ENCODE measurements at places on chromosomes 4 and X. TPM values are rescaled to one million over a fixed set of nuclear protein-coding genes. Genes with fewer than 3 reads are reported as not detected.

RTL9 gene
- 0.39 TPM for total RNA-seq

MMAA gene
- 10.4 TPM for total RNA-seq

DNA sequence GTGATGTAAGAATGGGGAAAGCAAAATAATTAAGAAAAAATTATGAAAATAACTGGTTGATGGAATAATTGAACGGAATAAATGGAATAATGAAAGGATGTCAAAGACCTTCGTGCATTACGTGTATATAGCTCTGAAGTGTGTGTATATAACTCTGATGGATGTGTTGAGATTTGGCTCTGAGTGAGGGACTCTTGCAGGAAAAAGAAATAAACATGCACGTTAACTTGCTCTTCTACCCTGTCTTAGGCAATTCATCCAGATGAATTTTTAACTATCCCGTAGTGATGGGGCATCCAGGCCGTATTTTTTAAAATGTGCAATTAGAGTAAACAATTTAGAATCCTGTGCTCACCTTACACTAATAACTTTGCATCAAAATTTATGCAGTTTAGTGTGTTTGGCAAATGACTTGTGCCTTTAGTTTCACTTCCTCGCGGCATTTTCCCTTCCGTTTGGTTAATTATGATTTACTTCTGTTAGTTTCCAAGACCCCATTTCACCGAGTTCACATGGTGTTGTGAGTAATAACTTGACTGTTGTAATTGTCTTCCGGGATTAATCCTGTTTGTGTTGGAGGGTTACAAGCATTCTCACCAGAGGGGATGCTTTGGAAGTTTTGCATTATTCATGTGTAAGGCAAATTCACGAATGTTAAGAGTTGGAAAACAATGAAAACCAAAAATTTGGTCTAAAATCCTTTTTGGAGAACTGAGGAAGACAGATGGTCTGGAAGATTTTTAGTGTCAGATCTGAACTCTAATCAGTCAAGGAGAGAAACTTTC lies 256.5 kb upstream of the FAT1 start:
- H3K4me1 ChIP-seq = peaks cover 18% of the 10 kb centered on the region
- peaks cover 6% of the 10 kb centered on the region for H3K27me3 ChIP-seq
- DNase-seq = no peak

TEX13C gene
- total RNA-seq = not detected

GRCh38 chrX:138914767-138915166 lies 203.2 kb upstream of the FGF13 start:
- no peak overlapping the region for H3K4me3 ChIP-seq
- DNase-seq = no peak
- H3K27me3 ChIP-seq = no peaks in the 10 kb centered on the region

REELD1 gene
- 0.12 TPM for total RNA-seq

- H3K27ac ChIP-seq = no peak overlapping the region
- H3K36me3 ChIP-seq = no peaks in the 10 kb centered on the region
- no peaks in the 10 kb centered on the region for H3K27me3 ChIP-seq
- DNase-seq = no peak
- H3K4me3 ChIP-seq = no peak overlapping the region
Observed at GRCh38 chr4:15425520-15425919, 2.3 kb upstream of the C1QTNF7 start.

RNF175 gene
- 11.3 TPM for total RNA-seq

DNA sequence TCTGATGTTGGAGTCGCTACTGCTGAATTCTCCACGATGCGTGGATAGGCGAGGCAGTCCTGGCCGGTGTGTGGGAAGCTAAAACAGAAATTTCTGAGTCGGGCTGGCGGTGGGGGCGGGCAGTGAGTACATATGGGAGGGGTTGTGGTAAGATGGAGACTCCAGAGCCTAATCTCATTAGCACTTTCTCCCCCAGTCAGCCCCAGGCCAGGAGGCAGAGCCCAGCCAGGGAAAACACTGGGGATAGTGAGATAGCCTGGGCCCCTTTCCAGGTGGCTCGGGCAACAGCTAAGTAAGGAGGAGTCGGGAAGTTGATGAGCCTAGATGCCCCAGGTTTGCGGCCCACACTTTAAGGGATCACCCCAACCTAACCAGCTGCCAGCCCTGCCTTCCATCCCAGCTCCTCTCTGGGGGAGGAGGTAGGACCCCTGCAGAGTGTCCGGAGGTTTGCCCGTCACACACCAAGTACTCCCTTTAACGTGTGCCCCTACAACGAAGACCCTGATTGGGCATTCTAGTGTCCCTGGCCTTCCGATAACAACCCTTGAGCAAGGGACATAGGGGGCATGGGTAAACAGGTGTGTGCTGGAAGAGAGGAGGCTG lies 2.4 kb upstream of the LOC101059915 start:
- no peaks in the 10 kb centered on the region for H3K4me1 ChIP-seq
- no peak overlapping the region for H3K4me3 ChIP-seq
- H3K27ac ChIP-seq = no peak overlapping the region
- no peaks in the 10 kb centered on the region for H3K27me3 ChIP-seq

GRCh38 chr4:9964879-9965278 lies 56.4 kb downstream of the SLC2A9 start:
- H3K27me3 ChIP-seq = peaks cover 8% of the 10 kb centered on the region
- H3K36me3 ChIP-seq = no peaks in the 10 kb centered on the region
- DNase-seq = no peak

DNA sequence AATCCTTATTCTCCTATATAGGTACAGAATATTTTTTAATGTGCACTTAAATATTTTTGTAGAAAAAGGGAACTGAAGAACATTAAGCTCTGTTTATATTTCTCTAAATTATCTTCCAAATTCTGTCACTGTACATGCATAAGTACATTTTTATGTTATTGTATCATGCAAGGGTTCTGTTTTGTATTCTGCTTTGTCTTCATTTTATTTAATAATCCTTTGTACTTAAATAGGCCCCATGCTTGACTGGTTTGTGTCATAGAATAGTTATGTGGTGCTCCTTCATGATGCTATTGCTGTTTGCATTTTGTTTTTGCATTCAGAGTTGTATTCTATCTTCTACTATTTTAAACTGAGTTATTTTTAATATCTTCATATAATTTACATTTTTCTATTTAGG lies 111.9 kb upstream of the EDNRA start:
- no peak overlapping the region for H3K27ac ChIP-seq
- no peaks in the 10 kb centered on the region for H3K27me3 ChIP-seq
- no peak for DNase-seq
- H3K4me3 ChIP-seq = no peak overlapping the region

- no peaks in the 10 kb centered on the region for H3K27me3 ChIP-seq
- H3K27ac ChIP-seq = peak overlapping the region; percentile 1
- peaks cover 21% of the 10 kb centered on the region for H3K4me1 ChIP-seq
- H3K36me3 ChIP-seq = peaks cover 4% of the 10 kb centered on the region
- H3K4me3 ChIP-seq = no peak overlapping the region
- DNase-seq = no peak
Observed at GRCh38 chr4:113635739-113636437, 125.7 kb downstream of the CAMK2D start.

GRCh38 chrX:110180928-110181310 lies 137.0 kb downstream of the AMMECR1 start:
- H3K4me3 ChIP-seq = peak overlapping the region; percentile 55
- H3K4me1 ChIP-seq = peaks cover 23% of the 10 kb centered on the region
- H3K27ac ChIP-seq = peak overlapping the region; percentile 91
- H3K36me3 ChIP-seq = peaks cover 33% of the 10 kb centered on the region
- DNase-seq = no peak
- no peaks in the 10 kb centered on the region for H3K27me3 ChIP-seq

GRCh38 chrX:5640071-5640470 lies 588.6 kb downstream of the NLGN4X start:
- H3K4me1 ChIP-seq = no peaks in the 10 kb centered on the region
- no peak overlapping the region for H3K4me3 ChIP-seq
- H3K36me3 ChIP-seq = no peaks in the 10 kb centered on the region
- no peak overlapping the region for H3K27ac ChIP-seq
- no peak for DNase-seq
- H3K27me3 ChIP-seq = no peaks in the 10 kb centered on the region

MAGT1 gene
- total RNA-seq = 59.5 TPM

DNA sequence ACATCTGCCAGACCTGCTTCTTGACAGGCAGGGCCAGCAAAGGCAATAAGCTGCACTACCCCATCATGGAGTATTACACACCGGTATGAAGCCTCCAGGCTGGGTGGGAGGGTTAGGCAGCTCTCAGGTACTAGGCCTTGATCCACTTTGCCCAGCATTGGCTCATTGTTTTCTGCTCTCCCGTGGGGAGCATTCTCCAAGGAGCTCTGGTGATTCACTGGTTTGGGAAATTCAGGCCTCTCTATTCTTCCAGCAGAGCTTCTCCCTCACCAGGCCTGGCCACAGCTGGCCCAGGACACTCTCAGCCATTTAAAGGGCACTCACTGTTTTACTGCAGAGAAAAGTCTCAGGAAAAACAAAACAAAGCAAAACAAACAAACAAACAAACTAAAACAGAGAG lies 33.0 kb downstream of the DRP2 start:
- no peak for DNase-seq
- no peaks in the 10 kb centered on the region for H3K27me3 ChIP-seq
- no peak overlapping the region for H3K4me3 ChIP-seq
- H3K27ac ChIP-seq = no peak overlapping the region

DNA sequence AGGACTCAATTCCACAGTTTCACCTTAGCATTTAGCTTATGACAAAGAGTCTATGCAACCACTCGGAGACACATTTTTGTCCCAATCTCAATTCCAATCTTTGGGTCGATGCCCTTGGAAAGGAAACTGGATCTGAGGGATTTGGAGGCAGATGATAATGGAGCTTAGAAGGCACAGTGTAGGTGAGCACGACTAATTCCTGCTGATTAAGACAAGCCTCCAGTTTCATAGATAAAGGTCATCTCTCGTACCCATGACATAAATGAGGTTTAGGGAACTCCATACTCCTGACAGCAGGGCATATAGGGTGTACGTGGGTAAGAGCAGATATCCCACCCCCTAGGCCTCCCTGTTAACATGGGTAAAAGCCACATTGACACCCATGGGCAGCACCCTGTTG lies 24.4 kb upstream of the ZNF718 start:
- no peak overlapping the region for H3K4me3 ChIP-seq
- no peak overlapping the region for H3K27ac ChIP-seq
- H3K27me3 ChIP-seq = no peaks in the 10 kb centered on the region
- no peaks in the 10 kb centered on the region for H3K36me3 ChIP-seq
- no peaks in the 10 kb centered on the region for H3K4me1 ChIP-seq
- DNase-seq = no peak

DNA sequence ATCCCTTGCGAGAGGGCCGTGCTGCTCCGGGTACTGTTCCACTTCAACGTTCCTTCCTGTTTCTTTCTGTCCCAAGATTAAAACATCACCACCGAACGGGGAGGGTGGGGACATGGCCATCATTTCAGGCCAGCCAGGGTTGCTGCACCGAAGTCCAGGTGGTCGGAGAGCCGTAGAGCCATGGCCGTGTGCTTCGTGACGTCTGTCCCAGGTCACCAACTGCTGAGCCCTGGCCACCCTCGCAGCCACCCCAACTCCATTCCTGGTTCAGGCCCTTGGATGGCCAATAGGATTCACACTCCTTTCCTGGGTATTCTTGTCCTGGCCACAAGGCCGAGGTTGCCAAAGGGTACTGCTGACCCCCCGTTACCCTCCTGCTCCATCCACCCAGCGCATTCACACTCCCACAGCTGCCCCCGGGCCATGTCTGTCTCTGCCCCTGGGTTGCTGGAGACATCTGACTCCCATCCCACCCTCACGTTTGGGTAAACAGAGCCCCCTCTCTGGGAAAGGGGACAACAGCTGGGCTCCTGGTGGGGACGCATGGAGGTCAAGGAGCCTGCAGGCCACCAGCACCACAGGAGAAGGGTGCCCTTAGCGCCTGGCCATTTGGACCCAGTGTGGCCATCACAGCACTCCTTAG lies 103.2 kb downstream of the HMX1 start:
- DNase-seq = no peak
- no peaks in the 10 kb centered on the region for H3K4me1 ChIP-seq
- no peak overlapping the region for H3K4me3 ChIP-seq
- peaks cover 16% of the 10 kb centered on the region for H3K27me3 ChIP-seq

OPHN1 gene
- 5.6 TPM for total RNA-seq

HSFX3 gene
- total RNA-seq = not detected

- no peak overlapping the region for H3K4me3 ChIP-seq
- no peak for DNase-seq
- no peaks in the 10 kb centered on the region for H3K27me3 ChIP-seq
- no peak overlapping the region for H3K27ac ChIP-seq
Observed at GRCh38 chr4:56728512-56728911, 47.4 kb upstream of the HOPX start.

Measured in type B pancreatic cell (in vitro differentiated cells).